ENCODE measurements at places on chromosomes 2 and 18. TPM values are rescaled to one million over a fixed set of nuclear protein-coding genes. Genes with fewer than 3 reads are reported as not detected.

DNA sequence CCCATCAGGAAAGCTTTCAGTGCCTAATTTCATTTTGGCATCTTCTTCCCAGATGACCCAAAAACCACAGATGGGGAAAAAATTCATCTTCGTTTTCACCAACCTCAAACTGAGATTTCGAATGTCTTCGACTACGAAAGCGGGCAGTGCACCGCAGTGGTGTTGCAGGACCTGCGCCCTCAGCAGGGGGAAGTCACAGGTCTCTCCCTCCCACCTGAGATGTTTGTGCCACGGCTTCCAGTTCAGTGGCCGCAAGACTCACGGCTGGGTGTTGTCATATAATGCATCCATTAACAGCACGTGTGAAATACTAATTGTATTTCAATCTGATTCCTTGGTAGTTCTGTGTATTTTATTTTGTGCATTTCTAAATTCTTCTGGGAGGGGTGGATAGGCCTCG is 66.2 kb upstream of the SALL3 start:
- DNase-seq: no peak

- no peak for DNase-seq
These were observed 1.4 kb downstream of the ARID5A start for GRCh38 chr2:96537734-96538486.

GRCh38 chr18:58042826-58043490 is 1.1 kb upstream of the NEDD4L start:
- peak; percentile 21 for DNase-seq

GRCh38 chr2:27664154-27664574 is 475 bp downstream of the SLC4A1AP start:
- no peak for DNase-seq

Gene DRC1
- not detected for total RNA-seq

DNA sequence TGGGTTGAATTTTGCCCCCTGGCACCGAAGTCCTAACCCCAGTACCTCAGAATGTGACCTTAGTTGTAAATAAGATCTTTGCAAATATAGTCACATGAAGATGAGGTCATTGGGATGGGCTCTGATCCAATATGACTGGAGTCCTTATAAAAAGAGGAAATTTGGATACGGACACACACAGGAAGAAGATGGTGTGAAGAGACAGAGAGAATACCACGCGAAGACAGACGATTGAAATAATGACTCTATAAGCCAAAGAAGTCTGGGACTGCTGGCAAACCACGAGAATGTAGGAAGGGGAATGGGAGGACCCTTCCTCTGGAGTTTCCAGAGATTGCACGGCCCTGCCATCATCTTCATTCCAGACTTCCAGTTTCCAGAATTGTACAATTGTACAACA is 98.6 kb downstream of the CPO start:
- no peak for DNase-seq

GRCh38 chr18:47246027-47246971 is 5.2 kb downstream of the SKOR2 start:
- DNase-seq: no peak

DNA sequence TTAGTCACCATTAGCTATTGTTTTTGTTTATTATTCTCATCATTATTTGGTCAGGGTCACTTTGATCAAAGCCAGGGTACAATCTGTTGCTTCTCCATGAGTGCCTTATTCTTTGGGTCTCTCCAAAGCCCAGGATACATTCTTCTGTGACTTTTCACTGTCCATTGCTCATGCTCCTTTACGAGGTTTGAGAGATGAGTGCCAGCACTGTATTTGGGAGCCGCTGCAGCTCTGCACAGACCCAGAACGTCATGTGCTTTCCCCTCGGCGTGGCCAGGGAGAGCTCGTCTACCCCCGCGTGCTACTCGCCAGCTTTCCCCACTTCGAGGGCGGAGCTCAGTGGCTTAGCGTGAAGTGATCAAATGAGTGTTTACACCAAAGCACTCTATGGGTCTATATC is 123.7 kb downstream of the COL6A3 start:
- DNase-seq: no peak

DNA sequence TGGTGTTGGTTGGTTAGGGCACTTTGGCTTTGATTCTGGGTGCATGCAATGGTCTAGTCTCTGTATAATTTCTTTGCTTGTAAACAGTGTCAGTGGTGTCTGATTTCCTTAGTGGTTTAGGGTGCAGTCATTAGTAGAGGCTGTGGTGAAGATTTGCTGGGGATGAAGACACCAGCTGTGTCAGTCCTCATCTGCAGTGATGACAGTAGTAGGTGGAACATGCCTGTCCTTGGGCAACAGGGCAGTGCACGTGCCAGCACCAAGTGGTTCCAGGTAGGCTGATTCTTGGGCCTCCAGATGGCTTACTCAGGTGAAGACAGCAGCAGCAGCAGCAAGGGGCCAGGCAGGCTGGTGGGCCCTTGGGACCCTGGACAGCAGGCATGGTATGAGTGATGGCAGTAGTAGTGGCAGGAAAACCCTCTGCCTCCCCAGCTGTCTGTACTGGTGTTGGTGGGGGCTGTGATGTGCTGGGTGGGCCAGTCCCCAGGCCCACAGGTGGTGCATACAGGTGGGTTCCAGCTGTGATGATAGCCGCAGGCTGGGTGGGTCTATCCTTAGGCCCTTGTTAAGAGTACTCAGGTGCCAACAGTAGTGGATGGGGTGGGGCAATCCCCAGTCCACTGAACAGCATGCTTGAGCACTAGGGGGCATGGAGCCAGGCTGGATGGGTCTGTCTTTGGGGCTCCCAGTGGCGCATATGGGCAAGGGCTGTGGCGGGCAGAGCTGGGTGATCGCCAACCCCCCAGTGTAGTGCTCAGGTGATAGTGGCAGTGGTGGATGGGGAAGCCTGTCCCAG is 140.7 kb upstream of the THUMPD2 start:
- DNase-seq: no peak

DNA sequence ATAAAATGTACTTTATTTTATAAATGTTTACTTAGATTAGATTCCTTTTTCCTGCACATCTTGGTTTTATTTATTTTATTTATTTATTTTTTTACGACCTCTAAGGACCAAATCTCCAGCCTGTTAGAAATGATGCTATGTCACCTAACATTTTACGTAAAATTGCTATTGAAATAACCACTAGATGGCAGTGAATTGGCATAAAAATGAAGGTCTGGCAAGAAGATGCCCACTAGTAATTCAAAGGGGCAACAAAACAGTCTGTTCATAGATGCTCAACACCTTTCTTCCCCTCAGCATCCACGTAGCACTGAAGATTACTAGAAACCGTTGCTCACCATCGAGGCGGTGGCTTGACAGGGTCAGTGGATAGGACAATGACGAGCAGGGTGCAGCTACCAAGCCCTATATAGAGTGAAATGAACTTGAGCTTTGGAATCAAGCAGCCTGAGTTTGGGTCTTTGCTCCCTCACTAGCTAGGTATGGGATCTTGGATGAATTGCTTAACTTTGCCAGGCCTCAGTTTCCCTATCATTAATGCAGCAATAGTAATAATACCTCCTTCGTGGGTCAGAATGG is 128.7 kb upstream of the L3MBTL4 start:
- DNase-seq: peak; percentile 13

Measured in HT1080 (cell line).